Kasumi-1 (cell line): ENCODE measurements at places on chromosomes 6 and 20.

DNA sequence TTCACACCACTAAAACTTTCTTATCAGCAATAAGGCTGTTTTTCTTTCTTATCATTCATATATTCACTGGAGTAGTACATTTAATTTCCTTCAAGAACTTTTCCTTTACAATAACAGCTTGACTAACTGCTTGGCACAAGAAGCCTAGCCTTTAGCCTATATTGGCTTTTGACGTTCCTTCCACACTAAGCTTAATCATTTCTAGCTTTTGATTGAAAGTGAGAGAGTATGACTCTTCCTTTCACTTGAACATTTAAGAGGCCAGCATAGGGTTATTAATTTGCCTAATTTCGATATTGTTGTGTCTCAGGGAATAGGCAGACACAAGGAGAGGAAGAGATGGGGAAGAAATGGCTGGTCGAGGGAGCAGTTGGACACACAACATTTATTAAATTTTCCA is 23.6 kb downstream of the THEMIS start:
- DNase-seq, result no peak

GRCh38 chr6:89934685-89935366 is 40.6 kb downstream of the GJA10 start:
- DNase-seq, result no peak

DNA sequence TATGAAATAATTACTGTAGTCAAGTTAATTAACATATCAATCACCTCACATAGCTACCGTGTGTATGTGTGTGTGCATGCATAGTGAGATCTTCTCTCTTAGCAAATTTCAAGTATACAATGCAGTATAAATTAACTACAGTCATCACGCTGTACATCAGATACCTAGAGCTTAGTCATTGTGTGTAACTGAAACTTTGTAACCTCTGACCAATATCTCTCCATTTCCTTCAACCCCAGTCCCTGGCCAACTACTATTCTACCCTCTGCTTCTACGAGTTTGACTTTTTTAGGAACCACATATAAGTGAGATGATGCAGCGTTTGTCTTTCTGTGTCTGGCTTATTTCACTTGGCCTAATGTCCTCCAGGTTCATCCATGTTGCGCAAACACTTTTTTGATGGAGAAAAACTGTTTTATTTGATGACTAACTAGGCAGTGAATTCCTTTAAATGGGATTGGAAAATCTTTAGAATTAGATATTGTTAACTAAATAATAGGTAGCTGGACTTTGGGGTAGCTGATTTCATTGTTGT is 459.5 kb downstream of the DHX35 start:
- no peak for DNase-seq

DNA sequence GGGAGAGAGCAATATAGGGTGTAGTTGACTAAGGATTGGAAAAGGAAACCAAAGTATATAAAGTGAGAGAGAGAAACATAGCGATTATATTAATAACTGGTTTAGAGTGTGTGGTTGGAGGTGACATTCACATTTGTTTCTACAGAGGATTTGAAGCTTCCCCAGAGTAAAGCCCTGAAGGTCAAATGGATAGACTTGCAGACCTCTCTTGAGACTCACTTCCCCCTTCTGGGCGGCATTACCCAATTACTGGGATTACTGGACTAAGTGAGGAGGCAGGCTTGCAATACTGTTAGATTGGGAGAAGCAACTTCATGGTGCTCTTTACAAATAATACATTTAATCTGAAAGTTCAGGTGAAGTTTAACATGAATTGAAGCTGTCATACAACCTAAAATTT is 10.7 kb downstream of the FIG4 start:
- DNase-seq, result no peak

DNA sequence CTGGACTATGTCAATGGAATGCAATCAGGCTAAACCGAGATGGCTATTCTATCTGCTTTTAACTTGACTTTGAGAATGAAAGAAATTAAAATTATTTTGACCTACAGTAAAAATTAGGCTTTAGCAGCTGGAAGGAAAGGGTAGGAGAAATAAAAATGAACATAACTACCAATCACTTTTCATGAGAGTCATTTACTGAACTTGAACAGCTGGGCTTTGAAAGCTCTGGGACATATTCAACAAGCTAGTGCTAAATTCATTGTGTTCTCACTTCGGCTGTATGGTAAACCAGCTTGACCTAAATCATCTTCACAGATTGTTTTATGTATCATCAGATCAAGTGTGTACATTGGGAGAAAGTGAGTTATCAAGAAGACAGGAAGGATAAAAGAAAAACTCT is 161.5 kb upstream of the STXBP5 start:
- DNase-seq, result no peak

DNA sequence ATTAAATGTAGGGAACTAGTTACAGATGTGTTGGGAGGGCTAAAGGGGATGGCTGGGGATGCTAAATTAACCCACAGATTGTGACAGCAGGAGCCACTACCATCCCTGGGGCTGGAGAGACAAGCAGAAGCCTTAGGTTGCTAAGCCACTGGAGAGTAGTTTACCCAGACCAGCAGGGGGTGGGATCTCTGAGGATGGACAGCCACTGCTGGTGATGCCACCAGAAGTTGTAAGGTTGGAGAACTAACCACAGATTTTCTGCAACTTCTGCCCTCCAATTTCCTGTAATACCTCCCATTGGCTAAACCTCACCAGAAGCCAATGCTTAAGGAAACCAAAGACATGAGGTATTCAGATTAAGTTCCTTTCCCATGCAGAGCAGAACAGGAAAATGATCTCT is 139.6 kb upstream of the NOX3 start:
- DNase-seq, result peak; percentile 81

DNA sequence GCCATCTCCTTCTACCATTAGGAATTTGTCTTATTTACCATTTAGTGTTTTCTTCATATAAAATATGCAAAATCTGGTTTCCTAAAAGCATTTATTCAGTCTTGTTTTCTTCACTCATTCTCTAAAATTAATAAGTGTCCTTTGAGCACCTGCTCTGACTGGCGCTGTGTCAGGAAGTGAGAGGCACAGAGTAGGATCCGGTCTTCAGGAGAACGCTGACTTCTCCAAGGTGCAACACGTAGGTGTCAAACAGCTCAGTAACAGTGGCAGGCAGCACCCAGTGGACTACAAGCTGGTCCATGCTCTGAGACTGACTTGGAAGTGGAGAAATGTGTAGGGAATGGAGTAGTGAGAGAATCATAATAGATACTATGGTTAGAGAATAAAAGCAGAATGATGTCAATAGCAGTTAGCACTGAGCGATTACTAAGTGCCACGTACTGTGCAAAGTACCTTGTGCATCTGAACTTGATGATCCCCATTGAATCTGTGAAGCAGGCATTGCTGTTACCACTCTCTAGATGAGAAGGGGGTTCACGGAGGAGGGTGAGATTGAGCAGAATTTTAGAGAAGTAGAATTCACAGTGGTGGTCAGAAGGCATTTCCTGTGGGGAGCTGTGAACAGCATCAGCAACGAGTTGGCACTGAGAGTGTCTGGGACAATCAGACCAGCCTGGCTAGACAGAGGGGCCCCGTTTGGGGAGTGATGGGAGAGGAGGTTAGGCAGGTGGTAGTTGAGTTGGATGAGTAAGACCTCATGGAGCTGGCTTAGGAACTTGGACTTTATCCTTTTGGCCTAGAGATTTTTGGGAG is 569.8 kb downstream of the QKI start:
- peak; percentile 85 for DNase-seq

- no peak for DNase-seq
Measured at GRCh38 chr20:46701057-46701456, 8.4 kb upstream of the SLC2A10 start.

- no peak for DNase-seq
Measured at GRCh38 chr6:35894776-35895175, 26.1 kb downstream of the SRPK1 start.

- peak; percentile 55 for DNase-seq
Measured at GRCh38 chr20:653590-654416, 803 bp upstream of the SRXN1 start.

DNA sequence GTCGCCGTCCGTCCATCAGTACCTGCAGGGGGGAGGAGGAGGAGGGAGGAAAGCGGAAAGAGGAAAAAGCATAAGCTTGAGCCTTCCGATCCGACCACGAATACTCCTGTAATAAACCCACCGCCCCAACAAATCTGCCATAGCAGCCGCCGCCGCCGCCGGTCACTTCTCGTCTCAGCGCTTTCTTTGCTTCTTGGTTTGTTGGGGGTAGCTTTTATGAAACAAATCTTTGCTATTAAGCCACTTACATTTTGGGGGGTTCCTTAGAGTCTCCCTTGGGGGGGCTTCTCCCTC is 277 bp downstream of the ADGRB3 start:
- DNase-seq, result no peak

GRCh38 chr20:55375920-55376319 is 629.4 kb downstream of the CBLN4 start:
- no peak for DNase-seq

- peak; percentile 36 for DNase-seq
Measured at GRCh38 chr6:159790956-159791598, 810 bp downstream of the MRPL18 start.
